Neural crest cell (in vitro differentiated cells): ENCODE measurements at places on chromosomes 13 and 19.
A peak's percentile ranks its signal among the peaks of the same experiment; 100 is the strongest.

- peaks cover 18% of the 10 kb centered on the region for H3K4me1 ChIP-seq
- no peak overlapping the region for H3K4me3 ChIP-seq
- H3K27me3 ChIP-seq, result no peaks in the 10 kb centered on the region
- H3K27ac ChIP-seq, result no peak overlapping the region
- DNase-seq, result no peak
These were observed 86.5 kb upstream of the UBL3 start for GRCh38 chr13:29936956-29937355.

DNA sequence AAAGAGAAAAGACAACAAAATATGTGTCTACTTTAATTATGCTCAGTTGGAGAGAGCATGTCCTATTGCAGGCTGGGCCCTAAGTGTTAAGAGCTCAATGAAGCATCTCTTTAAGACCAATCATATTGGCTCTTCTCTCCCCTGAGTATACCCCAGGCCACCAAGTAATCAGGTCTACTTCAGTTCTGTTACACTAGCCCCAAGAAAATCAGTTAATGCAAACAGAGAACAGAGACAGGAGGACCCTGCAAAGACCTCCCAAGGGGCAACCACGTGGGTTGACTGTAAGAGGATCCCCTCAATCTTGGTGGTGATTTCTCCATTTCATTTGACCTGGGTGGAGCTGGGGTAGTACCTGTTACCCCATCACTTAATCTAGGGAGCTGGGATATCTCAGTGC, 451.0 kb upstream of the ZNF507 start:
- H3K4me1 ChIP-seq, result no peaks in the 10 kb centered on the region
- peaks cover 31% of the 10 kb centered on the region for H3K27me3 ChIP-seq

DNA sequence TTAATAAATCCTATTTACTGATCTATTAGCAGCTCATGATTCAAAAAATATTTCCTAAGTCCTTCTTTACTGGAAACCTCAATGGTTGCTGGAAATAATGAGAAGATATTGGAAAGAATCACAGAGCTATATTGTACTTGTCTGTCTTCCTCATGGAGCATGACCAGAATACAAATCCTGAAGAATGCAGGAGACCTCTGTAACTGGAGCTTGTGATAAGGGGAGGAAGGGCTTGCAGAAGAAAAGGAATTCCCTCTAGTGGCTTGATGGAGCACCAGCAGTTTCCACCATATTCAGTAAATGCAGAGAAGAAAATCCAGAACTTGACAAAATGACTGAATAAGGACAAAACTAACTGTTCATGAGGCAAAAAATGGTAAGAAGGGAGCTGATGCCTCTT, 1333.1 kb downstream of the EFNB2 start:
- no peaks in the 10 kb centered on the region for H3K36me3 ChIP-seq
- H3K4me3 ChIP-seq, result no peak overlapping the region
- H3K27me3 ChIP-seq, result no peaks in the 10 kb centered on the region
- DNase-seq, result no peak
- H3K27ac ChIP-seq, result no peak overlapping the region

GRCh38 chr13:45162194-45162593, 38.7 kb downstream of the KCTD4 start:
- H3K27me3 ChIP-seq, result no peaks in the 10 kb centered on the region
- peaks cover 7% of the 10 kb centered on the region for H3K36me3 ChIP-seq

- H3K36me3 ChIP-seq, result no peaks in the 10 kb centered on the region
- no peaks in the 10 kb centered on the region for H3K4me1 ChIP-seq
- H3K4me3 ChIP-seq, result no peak overlapping the region
These were observed 695 bp downstream of the ICAM1 start for GRCh38 chr19:10271543-10272086.

DNA sequence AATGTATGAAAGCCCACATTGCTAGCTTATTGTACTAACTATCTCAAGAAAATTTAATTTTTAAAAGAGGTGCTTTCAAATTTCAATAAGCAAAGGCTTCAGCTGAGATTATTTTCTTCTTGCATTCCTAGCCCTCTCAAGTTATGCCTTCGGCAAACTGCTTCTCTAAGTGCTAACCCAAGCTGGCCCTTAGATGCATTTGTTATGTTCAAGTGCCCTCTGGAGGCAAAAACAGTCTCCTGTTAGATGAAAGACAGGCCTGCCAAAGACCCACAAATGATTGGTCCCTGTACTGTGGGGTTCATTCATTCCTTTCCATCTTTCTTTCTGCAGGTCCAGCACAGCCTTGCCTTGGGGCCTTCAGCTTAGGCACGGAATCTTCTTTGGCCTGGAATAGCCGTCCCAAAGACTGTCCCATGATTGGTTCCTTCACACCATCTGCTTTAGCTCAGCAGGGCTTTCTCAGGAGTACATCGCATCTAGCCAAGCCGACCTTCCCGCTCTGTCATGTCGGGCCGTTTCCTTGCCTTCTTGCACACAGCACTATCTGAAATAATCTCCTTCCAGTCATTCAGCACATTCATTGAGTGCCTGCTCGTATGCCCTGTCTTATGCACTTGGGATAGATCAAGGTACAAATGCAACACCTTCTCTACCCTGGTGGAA, 26.4 kb upstream of the TPTE2 start:
- DNase-seq, result no peak
- H3K4me3 ChIP-seq, result no peak overlapping the region

GRCh38 chr13:46360604-46361003, 26.4 kb downstream of the RUBCNL start:
- H3K4me1 ChIP-seq, result no peaks in the 10 kb centered on the region
- H3K36me3 ChIP-seq, result peaks cover 15% of the 10 kb centered on the region
- no peak overlapping the region for H3K27ac ChIP-seq
- no peak overlapping the region for H3K4me3 ChIP-seq
- no peak for DNase-seq

GRCh38 chr13:100523411-100523810, 65.2 kb downstream of the GGACT start:
- H3K4me1 ChIP-seq, result peaks cover 24% of the 10 kb centered on the region
- no peak overlapping the region for H3K27ac ChIP-seq
- no peak for DNase-seq
- H3K4me3 ChIP-seq, result no peak overlapping the region
- H3K36me3 ChIP-seq, result peaks cover 4% of the 10 kb centered on the region

DNA sequence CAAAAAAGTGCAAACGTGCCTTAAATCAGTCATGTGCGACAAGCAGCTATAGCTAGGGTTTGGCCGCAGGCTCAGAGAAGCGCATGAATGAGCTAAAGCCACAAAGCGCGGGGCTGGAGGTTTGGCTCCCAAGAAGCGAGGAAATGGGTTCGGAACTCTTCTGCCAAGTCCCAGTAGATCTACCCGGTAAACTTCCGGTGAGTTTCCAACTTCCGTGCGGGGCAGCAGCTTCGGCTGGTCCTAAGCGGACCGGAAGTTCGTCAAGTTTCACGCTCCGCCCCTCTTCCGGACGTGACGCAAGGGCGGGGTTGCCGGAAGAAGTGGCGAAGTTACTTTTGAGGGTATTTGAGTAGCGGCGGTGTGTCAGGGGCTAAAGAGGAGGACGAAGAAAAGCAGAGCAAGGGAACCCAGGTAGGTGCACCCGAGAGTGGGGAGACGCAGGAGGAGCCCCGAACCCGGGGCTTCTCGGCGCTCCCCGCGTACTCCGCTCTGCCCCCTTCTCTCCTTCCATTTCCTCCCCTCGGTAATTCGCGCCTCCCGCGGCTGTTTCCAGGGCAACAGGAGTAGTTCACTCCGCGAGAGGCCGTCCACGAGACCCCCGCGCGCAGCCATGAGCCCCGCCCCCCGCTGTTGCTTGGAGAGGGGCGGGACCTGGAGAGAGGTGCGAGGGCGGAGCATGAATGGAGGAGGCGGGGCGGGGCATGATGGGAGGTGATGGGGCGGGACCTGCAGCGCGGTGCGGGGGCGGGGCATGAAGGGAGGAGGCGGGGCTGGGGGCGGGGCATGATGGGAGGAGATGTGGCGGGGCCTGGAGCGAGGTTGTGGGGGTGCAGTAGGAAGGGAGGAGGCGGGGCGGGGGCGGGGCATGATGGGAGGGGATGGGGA, at the start of gene NR1H2:
TSS of gene NR1H2 (plus strand) at position 292 of the 885 bp plus-strand sequence. CDS start 1,149 bp downstream, outside the sequence.
- H3K4me3 ChIP-seq, result peak within 1 kb of the TSS; percentile 99
- H3K27ac ChIP-seq, result peak within 1 kb of the TSS; percentile 99
- H3K27me3 ChIP-seq, result no peaks in the 10 kb centered on the region
- DNase-seq, result peak; percentile 87

DNA sequence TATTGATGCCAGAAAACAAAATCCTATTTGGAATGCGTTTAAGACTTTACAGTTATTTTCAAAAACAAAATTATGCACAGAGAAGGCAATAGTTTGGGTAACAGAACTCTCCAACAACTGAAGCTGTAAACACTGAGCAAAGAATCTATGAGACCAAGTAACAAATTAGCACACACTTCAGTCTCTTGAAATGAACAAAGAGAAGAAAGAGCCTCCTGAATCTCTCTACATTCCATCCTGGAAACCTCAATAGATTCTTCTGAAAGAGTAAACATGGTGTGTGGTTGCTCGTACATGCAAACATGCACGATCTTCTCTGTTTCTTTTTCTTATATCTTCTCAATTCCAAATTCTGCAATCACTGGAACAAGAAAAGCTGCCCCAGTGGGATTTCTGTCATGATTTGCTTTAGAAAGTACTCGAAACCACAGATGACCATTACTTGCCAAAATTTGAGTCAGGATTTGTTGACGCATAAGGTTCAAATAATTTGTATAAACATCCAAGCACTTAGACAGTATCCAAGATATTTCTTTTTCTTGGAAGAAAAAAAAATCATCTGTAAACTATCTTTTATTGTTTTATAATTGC, 137.9 kb upstream of the DACH1 start:
- H3K36me3 ChIP-seq, result no peaks in the 10 kb centered on the region
- H3K4me1 ChIP-seq, result no peaks in the 10 kb centered on the region
- H3K27me3 ChIP-seq, result no peaks in the 10 kb centered on the region

DNA sequence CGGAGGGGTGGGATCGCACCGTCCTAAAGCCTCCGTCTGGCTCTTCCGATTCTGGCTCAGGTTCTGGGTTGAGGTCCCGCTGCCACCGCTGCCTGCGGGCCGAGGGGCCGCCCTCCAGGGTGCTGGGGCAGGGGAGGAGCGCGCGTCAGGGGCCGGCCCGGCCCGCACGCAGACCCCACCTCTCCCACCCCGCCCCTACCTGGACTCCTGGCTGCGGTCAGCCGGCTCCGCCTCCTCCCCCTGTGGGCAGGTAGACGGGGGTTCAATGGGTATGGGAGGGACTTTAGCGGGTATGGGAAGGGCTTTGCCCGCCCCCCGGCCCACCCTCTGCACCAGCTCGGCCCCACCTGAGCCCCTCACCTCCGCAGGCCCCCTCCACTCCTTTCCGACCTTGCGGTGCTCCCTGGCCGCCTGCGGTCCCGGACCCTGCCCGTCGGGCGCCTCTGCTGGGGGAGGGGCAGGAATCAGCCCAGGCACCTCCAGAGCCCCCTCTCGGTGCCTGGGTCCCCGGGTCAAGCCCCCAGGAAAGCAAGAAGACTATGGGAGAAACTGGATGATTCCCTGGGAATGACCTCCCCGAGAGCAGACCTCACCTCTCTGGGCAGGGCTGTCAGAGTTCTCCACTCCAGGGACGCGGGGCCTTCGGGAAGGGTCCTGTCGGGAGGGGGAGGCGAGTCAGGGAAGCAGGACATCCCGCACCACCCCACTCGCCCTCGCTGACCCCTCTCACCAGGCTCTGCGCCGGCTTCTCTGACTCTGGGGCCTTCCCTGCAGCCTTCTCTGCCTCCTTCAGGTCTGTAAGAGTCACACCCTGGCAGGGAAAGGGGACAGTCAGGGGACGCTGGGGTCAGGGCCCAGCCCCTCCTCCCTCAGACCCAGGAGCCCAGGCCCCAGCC, 17.0 kb downstream of the EPS8L1 start:
- peaks cover 2% of the 10 kb centered on the region for H3K36me3 ChIP-seq
- H3K27ac ChIP-seq, result no peak overlapping the region
- H3K27me3 ChIP-seq, result peaks cover 3% of the 10 kb centered on the region
- no peak for DNase-seq

- no peak for DNase-seq
- no peak overlapping the region for H3K27ac ChIP-seq
- H3K4me3 ChIP-seq, result peak overlapping the region; percentile 85
- H3K4me1 ChIP-seq, result peaks cover 28% of the 10 kb centered on the region
- peaks cover 14% of the 10 kb centered on the region for H3K27me3 ChIP-seq
These were observed 2.3 kb downstream of the ENOX1 start for GRCh38 chr13:43784496-43784895.

GRCh38 chr13:38398711-38399493, 49.3 kb downstream of the UFM1 start:
- no peaks in the 10 kb centered on the region for H3K36me3 ChIP-seq
- no peak for DNase-seq
- no peak overlapping the region for H3K4me3 ChIP-seq
- H3K27me3 ChIP-seq, result no peaks in the 10 kb centered on the region
- no peak overlapping the region for H3K27ac ChIP-seq

DNA sequence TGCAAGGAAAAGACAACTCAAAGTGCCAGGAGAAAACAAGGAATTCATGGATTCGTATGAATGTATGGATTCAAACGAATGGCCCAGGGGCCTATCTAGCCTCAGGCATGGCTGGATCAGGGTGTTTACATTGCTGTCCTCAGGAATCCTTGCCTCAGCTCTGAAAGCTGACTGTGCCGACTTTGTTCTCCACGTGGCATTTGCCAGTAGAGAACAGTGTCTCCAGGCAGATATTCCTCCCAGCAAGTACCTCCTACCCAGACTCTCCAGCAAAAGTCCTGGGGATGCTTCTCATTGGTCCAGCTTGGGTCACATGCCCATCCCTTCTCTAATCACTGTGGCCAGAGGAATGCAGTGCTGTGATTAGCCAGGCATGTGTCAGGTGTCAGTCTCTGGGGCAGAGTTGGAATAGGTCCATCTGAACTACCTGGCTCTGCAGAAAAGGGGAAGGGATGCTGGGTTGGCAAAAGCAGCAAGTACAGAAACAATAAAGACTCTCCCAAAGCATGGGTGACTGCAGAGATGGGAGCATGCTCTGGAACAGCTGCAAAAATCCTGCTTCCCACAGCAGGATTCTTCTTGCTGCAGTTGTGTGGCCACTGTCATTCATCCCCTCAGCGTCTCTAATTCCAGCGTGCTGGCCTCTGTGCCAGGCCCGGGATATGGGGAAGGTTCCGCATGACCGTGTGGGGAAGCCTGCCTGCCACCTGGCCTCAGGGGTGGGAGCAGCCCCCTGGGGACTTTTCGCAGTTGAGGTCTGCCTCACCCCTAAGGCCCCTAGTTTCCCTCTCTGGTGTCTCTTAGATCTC, 30.0 kb downstream of the CCNE1 start:
- H3K4me1 ChIP-seq, result peaks cover 24% of the 10 kb centered on the region
- no peak overlapping the region for H3K27ac ChIP-seq
- peak overlapping the region; percentile 87 for H3K4me3 ChIP-seq
- H3K27me3 ChIP-seq, result peaks cover 48% of the 10 kb centered on the region
- no peak for DNase-seq

DNA sequence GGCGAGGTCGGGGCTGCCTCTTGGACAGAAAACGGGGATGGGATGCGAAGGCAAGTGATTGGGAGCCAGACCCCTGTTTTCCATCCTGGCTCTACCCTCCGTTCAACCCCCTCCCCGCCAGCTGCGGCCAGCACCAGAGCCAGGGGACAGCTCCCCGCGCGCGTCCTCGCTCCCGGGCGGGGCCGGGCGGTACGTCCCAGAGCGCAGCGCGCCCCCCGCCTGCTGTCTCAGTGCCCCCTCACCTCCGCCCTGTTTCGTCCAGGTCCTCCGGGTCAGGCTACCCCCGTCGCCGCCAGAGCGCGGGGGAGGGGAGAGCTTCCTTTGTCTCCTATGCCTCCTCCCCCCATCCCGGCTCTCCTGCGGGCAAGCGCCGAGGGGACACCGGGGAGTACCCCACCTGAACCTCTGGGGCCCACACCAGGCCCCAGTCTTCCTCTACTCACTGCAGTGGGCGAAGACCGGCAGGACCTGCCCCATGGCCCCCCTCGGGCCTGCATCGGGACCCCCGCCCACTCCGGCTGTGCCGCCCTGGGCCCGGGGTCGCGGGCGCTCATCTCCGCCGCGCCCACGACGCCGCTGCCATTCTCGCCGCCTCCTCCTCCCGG, 396 bp downstream of the RTN2 start:
- peak; percentile 64 for DNase-seq
- peaks cover 59% of the 10 kb centered on the region for H3K27me3 ChIP-seq

- DNase-seq, result no peak
- no peaks in the 10 kb centered on the region for H3K4me1 ChIP-seq
- H3K27ac ChIP-seq, result no peak overlapping the region
- no peaks in the 10 kb centered on the region for H3K27me3 ChIP-seq
These were observed 277.6 kb downstream of the SLITRK6 start for GRCh38 chr13:85521657-85522056.
